Stimulated activated CD4-positive, alpha-beta T cell treated with anti-CD3 and anti-CD28 coated beads, Interleukin-15, amount 100 ng/mL, for 1 hour (primary cell): ENCODE measurements at places on chromosomes 3 and 15.

DNA sequence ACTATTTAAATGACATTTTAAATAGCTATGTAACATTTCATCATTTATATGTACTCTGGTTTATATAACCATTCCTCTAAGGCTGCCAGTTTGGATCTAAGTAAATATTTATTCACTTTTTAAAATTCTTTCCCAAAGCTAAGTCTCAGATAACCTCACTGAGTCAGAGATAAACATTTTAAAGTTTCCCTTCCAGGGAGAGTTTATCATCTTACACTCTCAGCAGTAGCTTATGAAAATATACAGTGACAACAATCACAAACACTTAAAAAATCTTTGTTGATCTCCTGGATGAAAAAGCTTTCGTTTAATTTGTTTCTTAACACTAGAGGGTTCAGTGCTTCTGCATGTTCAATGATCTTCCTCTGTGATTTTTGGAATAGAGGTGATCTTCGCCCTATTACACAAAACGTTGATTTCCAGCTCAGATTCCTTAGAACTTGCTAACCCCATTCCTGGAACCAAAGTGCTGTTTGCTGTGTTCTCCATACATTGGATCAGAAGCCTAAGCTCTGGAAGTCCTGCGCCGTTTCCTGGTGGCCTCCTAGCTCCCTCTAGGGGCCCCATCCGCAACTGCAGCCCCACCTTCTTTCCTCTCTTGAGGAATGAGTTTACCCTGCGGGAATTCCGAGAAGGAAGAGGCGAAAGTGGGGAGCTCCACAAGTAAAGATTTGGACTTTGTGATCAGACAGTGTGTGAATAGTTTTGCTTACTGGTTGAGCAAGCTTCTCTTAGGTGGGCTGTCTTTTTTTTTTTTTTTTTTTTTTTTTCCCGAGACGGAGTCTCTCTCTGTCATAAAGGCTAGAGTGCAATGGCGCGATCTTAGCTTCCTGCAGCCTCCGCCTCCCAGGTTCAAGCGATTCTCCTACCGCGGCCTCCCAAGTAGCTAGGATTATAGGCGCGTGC is 29.3 kb upstream of the SACM1L start:
- DNase-seq: no peak

DNA sequence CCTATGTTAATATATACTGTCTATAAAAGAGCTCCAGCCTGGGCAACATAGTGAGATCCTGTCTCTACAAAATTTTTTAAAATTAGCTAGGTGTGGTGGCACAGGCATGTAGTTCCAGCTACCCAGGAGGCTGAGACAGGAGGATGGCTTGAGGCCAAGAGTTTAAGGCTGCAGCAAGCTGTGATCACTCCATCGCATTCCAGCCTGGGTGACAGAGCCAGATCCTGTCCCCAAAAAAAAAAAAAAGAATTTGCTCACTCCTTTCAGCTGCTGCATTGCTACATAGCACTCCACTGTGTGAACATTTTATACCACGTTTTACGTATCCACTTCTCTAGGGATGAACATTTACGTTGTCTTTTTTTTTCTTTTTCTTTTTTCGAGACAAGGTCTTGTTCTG is 6.0 kb upstream of the TSEN2 start:
- no peak for DNase-seq

DNA sequence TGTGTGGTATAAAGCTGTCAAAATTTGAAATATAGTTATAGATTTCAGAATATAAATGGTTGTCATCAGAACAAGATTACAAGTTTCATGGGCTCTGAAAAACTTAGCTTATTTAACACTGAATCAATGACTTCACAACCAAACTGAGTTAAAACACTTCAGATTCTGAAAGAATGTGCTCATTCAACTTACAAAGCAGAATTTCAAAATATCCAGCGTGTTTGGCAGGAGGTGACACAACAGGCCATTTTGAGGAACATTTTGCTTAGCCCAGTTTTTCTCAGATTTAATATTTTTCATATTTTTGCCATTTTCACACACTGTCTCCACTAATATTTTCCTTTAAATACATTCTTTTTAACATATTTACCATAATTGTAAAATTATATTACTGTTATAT is 781.1 kb downstream of the TUSC7 start:
- no peak for DNase-seq

- no peak for DNase-seq
These were observed 472.2 kb downstream of the NR2F2 start for GRCh38 chr15:96802611-96803255.

- DNase-seq: no peak
These were observed 25.0 kb downstream of the LRRC58 start for GRCh38 chr3:120324190-120324589.

GRCh38 chr3:24389108-24390090 is 105.3 kb downstream of the THRB start:
- no peak for DNase-seq

GRCh38 chr3:126954141-126954842 is 28.6 kb upstream of the PLXNA1 start:
- DNase-seq: no peak

DNA sequence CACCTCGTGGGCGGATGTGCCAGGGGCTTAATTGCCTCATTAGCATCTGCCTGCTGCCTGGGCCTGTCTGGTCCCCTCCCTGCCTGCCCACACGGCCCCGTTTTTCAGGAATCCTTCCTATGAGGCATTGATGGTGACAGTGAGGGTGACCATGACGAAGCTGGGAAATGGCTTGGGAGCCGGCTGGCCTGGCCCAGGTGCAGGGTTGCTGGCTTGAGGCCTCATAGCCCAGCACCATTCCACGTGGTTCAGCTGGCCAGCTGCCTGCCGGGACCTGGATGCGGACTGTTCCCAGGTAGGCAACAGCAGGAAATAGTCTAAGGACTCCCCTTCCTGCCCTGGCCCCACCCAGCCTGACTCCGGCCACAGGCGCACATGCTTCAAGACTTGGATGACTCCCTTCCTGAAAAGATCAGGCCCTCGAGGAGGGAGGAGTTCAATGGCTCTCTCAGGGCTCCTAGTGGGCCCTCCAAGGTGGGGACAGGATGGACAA is 8.9 kb upstream of the DUSP7 start:
- no peak for DNase-seq

GRCh38 chr15:35071106-35071505 is 14.0 kb downstream of the NANOGP8 start:
- no peak for DNase-seq

DNA sequence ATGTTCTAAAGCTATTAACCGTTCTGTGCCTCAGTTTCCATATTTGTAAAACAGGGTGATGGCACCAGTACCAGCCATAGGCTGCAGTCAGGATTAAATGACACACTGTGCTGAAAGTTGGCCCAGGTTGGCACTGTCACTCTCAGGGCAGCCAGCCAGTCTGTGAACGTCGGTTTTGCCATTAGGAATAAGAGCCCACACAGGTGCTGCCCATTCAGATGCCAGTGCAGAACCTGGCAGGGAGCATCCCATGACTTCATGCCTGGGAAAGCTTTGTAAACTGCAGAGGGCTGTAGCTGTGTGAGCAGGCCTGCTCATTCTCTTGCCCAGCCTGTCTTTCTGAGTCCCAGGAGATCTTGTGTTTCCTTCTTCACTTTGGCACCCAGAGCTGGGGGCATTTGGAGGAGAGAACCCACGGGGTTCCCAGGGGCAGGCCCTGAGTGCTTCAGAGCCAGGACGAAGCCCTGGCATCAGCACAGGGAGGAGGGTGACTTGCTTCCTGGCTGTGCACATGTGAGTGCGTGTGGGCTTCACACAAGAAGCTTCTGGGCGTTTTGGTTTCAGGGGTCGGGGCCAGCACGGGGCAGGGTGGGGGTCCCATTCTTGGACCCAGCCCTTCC is 46.9 kb downstream of the ZNF710 start:
- DNase-seq: no peak

- no peak for DNase-seq
These were observed 45.1 kb downstream of the MFSD1 start for GRCh38 chr3:158846803-158847451.

- no peak for DNase-seq
These were observed 365 bp upstream of the GTF2A2 start for GRCh38 chr15:59657635-59658125.

DNA sequence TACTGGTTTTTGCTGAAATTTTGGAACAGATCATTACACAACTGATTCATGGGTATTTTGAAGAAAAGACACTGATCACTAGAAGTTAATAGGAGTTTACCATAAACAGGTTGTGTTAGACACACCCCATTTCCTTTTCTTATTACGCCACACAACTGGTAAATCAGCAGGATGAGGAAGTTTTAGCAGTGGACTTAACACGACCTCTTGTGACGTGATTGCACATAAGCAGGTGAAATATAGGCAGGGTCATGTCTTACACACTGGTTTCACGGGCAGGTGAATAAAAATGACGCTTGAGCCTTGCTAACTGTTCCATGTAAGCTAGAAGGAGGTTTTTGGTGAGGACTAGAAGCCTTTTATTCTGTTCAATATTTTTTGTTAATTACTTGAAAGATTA is 27.1 kb upstream of the TPRG1 start:
- DNase-seq: no peak

DNA sequence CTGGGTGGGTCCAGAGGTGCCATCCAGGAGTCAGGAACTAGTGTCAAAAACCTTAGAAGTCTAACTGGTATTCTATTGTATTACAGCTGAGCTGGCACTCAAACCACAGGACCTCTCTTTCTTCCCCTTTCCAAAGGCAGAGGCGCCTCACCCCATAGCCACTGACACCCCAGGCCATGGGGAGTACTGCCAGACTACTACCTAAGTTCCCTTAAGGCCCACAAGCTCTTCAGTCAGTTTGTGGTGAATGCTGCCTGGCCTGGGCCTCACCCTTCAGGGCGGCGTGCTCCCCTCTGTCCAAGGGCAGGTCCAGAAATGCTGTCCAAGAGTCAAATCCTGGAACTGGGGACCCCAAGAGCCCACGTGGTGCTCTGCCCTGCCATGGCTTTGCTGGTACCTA is 43.0 kb upstream of the FGF7 start:
- DNase-seq: no peak

- DNase-seq: no peak
These were observed 75.9 kb downstream of the GABRG3 start for GRCh38 chr15:27046880-27047279.

- no peak for DNase-seq
These were observed 102.0 kb downstream of the LMLN start for GRCh38 chr3:198062068-198062465.

DNA sequence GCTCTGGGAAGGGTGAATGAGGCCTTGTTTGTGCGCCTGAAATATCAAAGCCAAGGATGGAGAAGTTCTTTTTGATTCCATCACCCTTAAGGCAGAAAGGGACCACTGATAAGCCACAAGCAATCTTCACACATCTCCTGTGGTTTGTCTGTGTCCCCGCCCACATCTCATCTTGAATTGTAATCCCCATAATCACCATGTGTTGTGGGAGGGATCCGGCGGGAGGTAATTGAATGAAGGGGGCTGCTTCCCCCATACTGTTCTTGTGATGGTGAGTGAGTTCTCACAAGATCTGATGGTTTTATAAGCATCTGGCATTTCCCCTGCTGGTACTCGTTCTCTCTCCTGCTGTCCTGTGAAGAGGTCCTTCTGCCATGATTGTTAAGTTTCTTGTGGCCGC is 329.6 kb upstream of the RGMA start:
- DNase-seq: no peak

- no peak for DNase-seq
These were observed 99.1 kb upstream of the STT3B start for GRCh38 chr3:31433679-31433992.

DNA sequence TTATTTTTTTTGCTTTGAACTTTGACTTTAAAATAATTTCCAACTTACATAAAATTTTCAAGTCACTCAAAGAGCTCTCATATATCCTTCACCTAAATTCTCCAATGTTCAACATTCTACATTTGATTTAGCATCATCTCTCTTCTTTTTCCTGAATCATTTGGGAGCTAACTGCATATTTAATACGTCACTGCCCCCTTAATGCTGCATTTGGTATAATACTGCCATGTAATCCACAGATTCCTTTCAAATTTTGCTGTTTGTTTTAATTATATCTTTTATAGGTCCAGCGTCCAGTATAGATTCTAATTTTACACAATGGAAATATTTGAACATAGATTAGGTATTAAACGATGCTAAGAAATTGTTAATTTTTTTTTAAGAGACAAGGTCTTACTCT is 2.3 kb upstream of the EIF2AK4 start:
- DNase-seq: no peak

DNA sequence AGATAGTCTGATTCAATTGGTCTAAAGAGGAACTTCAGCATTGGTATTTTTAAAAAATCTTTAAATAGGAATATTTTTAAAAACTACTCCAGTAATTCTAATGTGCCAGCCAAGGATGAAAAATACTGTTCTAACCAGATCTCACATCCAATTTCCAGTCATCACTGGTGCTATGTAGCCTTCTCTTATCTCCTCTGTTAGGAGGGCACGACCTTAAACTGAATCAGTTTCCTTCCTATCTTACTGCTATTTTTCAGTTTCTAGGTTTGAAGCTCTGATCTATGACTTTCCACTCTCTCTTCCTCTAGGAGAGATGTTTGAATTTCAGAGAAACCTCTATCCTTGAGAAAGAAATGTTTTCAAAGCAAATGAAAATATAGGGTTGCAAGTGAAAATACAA is 31.9 kb downstream of the HAPLN3 start:
- no peak for DNase-seq

DNA sequence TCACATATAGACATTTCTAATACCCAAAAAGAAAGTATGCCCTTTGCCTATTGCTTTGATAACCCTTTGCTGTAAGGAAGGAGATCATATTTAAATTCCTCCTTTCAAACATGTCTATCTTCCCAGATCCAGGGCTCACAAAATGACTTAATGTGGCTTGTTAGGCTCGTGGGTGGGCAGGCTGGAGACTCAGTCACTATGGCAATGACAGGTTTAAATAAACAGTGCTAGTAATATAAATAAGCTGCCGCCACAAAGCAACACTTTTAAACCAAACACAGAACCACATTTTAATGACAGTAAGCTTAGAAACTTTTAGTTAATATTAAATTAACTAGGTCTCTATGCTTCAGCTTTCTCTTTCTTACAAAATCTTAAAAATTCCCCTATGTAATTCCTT is 616.0 kb upstream of the NAALADL2 start:
- DNase-seq: no peak

DNA sequence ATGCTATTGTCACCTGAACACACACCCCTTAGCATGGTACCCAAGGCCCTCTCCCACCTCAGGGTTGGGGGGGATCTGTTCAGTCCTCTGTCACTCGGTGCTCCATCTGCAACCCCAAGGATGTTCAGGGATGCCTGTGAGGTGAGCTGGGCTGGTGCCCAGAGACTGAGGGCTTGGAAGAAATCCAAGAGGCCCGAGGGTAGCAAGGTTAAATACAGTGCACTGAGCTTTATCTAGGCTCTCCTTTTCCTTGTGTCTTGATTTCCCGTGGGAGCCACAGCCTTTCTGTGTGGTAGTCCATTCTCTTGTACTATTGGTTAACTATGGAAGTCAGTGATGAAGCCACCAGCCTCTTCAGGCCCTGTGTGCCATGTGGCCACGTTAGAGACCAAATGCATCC is 18.7 kb upstream of the WNT5A start:
- DNase-seq: no peak

- no peak for DNase-seq
These were observed 303.7 kb upstream of the WNT5A start for GRCh38 chr3:55790596-55791350.

GRCh38 chr3:59043391-59043790 is 6.4 kb downstream of the CFAP20DC start:
- DNase-seq: no peak

- no peak for DNase-seq
These were observed 8.0 kb downstream of the FBLN2 start for GRCh38 chr3:13556917-13557316.
